ENCODE measurements at places on chromosomes 2 and 18. TPM values are rescaled to one million over a fixed set of nuclear protein-coding genes. Genes with fewer than 3 reads are reported as not detected.
A peak's percentile ranks its signal among the peaks of the same experiment; 100 is the strongest.

Gene SPTBN1
- total RNA-seq: 77.2 TPM

DNA sequence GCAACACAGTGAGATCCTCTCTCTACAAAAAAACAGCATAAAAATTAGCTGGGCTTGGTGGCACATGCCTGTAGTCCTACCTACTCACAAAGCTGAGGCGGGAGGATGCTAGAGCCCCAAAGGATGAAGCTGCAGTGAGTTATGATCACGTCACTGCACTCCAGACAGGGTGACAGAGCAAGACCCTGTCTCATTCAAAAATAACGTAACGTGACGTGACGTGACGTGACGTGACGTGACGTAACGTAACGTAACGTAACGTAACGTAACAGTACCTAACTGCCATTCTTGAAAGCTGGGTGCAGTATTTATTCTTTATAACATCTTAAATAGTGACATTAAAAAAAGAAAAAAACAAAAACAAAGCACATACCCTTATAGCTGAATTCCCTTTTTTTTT lies 51.7 kb downstream of the NOL10 start:
- ATAC-seq: no peak

GRCh38 chr2:14927021-14927564 lies 294.6 kb downstream of the LRATD1 start:
- ATAC-seq: no peak

GRCh38 chr2:180709392-180710145 lies 270.8 kb upstream of the UBE2E3 start:
- ATAC-seq: no peak

- ATAC-seq: peak; percentile 49
Observed at GRCh38 chr2:158688721-158689120, 106.4 kb upstream of the DAPL1 start.

GRCh38 chr2:201996679-201997314 lies 36.9 kb upstream of the FZD7 start:
- ATAC-seq: no peak

DNA sequence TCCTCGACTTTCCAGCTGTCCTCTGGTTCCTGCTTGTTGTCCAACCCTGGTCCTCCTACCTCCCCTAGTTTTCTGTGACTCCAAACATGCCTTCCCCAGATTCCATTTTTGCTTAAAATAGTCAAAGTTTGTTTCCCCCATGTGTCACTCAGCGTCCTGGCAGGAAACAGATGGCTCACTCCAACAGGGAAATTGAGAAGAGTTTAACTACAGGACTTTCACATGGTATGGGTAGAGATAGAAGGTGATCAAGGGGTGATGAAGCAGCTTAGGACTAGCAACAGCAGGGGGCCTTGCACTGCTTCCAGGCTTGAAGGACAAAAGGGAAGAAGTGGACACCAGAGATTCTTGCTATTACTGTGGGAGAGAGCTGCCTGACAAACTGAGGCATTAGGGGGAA lies 6.1 kb upstream of the CUL3 start:
- ATAC-seq: no peak

DNA sequence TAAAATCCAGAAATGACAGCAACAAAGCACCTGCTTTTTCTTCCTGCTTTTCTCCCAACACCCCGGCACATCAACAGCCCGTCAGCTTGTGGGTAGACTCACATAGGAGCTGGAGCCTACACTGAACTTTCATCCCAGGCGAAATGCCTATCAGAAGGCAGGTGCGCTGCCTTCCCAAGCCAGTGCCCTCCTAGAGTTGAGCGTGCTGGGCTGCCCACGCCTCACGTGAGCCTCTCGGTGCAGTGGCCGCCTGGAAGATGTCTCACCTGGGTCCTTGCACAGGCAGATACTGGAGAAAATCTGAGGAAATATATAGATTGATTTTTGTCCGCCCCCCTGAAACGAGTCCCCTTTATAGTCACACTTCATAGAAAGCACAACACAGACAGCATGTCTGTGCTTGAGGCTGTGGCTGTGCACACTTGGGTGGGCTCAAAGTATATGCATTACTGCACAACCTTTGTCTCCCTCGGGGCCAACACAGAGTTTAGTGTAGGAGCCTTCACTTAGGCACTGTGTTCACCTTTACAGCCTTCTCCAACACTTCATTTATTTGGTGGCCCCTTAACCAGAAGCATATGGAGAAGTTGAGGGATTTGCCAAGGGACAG lies 112.5 kb downstream of the SMAD7 start:
- ATAC-seq: no peak

Gene ANKRD44
- 6.8 TPM for total RNA-seq

Gene GALNT3
- total RNA-seq: 40.0 TPM

- ATAC-seq: no peak
Observed at GRCh38 chr2:120445449-120446143, 99.7 kb downstream of the INHBB start.

Gene MOGAT1
- not detected for total RNA-seq

Gene UPP2
- total RNA-seq: not detected

DNA sequence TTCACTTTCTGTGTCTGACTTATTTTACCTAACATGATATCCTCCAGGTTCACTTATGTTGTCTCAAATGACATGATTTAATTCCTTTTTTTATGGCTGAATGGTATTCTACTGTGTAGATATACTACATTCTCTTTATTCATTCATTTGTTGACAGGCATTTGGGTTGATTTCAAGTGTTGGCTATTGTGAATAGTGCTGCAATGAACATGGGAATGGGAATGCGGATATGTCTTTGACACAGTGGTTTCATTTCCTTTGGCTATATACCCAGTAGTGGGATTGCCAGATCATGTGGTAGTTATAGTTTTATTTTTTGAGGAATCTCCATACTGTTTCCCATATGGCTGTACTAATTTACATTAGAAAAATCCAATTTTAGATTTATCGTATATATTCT lies 195.4 kb upstream of the KLHL14 start:
- ATAC-seq: no peak

DNA sequence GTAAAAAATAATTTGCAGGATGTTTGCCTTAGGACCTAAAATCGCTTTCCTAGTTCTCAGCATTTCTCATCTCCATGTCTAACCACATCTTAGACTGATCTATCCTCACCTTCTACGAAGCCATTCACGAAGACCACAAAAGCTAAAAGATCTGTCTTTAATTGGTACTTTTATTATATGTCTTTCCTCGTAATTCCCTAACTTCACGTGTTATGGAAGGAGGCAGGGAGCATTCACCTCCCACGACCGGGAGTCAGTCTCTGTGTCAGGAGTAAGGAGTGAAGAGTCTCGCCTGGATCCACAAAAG lies 1.6 kb downstream of the DLGAP1 start:
- ATAC-seq: no peak

- peak; percentile 55 for ATAC-seq
Observed at GRCh38 chr2:134275058-134275862, 21.4 kb downstream of the MGAT5 start.

Gene LRRTM4
- not detected for total RNA-seq

Data from esophagus mucosa (tissue), 1 donor.